Islet precursor cell (in vitro differentiated cells): ENCODE measurements at places on chromosomes 2 and 18.

DNA sequence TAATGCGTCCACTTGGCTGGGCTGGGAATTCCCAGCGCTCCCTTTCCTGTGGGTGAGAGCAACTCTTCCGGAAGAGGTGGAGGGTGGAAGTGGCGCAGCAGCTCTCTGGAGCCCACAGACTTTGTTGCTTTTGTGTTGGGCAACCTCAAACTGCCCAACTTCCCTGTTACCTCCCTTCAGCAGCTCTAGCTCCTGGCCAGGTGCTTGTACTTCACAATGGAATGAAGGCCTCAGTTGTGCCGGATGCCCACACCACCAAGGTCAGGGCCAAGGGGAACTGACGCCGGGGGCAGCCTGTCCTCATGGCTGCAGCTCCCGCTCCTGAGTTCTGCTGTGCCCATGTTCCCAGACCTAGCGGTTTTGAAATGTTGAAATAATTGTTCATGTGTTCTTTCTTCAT, 322.9 kb downstream of the GALR1 start:
- no peak for DNase-seq

DNA sequence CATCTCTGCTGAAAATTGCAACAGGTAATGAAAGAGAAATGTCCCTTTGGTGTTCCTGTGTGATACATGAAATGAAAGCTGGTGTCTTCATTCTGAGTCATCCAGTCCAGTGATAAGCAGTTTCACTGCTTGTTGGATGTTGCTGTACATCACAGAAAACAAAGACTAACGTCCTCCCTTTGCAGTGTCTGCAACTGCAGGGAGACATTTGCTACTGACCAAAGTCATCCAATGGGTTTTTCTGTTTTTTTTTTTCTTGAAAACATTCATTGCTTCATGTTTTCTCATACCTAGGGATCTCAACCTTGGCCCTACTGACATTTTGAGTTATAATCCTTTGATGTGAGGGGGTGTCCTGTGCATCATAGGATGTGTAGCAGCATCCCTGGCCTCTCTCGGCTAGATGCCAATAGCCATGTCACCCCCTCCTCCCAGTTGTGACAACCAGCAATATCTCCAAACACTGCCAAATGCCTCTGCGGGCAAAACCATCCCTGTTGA, 63.6 kb upstream of the FZD5 start:
- DNase-seq, result no peak

- peak; percentile 64 for DNase-seq
Measured at GRCh38 chr2:48315896-48316194, 214.1 kb upstream of the STON1 start.

GRCh38 chr2:196244516-196244915, 73.1 kb upstream of the STK17B start:
- no peak for DNase-seq

DNA sequence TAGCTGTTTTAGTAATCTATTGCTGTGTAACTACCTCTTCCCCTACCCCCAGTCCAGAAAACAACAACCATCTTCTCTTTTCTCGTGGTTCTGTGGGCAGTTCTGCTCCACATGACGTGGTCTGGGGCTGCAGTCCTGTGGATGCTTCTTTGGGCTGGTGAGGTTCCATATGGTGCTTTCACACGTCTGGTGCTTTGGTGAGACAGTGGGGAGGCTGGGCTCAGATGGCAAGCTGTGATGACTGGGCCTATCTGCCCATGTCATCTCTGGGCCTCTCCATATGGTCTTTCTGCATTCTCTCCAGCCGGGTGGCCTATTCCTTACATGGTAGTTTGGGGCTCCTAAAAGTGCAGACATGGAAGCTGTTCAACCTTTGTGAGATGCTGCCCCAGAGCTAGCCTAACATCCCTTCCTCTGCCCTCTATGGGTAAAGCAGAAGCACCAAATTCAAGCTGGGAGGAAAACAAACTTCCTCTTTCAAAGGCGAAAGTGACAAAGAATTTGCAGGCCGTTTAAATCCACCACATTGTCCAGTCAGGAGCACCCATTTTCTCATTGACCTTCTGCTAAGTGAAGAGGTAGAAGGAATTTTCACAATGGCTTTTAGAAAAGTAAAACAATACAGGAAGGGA, 68.3 kb upstream of the IL1R1 start:
- DNase-seq, result no peak

- no peak for DNase-seq
Measured at GRCh38 chr2:83630351-83630750, 828.7 kb downstream of the SUCLG1 start.

GRCh38 chr2:67516899-67517530, 119.9 kb downstream of the ETAA1 start:
- DNase-seq, result no peak

DNA sequence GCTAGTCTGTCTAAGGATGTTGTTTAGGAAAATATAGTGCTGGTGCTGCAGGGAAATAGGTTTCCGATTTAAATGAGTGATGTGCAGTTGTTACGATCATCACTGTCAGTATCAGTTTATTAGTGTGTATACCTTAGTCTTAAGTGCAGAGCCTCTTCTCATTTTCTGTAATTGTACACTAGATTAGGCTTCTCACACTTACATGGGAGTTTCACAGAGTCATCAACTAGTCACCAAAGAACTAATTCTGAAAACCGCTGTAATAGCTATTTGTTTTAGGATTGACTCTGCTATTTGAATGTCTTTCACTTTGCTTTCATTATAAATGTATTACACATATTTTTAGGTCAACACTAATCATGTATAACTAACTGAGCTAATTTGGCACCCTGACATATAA, 99.8 kb upstream of the ZEB2 start:
- DNase-seq, result no peak

GRCh38 chr2:231334981-231335380, 60.5 kb upstream of the B3GNT7 start:
- DNase-seq, result no peak

- no peak for DNase-seq
Measured at GRCh38 chr18:31281437-31281836, 36.5 kb upstream of the DSG1 start.

- DNase-seq, result no peak
Measured at GRCh38 chr2:176284461-176285049, 15.3 kb downstream of the MTX2 start.

DNA sequence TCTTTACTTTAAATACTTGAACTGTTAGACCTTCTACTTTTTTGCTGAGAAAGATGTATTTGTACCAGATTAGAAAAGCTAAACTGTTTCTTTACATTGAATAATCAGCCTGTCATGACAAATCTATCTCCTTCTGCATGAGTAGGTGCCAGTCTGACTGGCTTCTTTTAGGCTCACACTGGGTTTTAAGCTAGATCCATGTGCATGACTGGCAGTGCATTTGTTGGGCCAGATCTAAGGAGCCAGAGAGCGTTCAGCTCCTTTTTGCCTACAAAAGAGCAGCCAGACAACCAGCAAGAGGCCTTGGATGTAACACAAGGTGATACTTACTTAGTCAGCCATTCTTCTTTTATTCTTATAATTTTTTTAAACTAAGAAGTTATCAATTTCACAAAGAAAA, 82.0 kb upstream of the OTX1 start:
- no peak for DNase-seq

GRCh38 chr2:128091726-128092080, 703 bp downstream of the UGGT1 start:
- no peak for DNase-seq

GRCh38 chr2:84532291-84532690, 16.0 kb downstream of the DNAH6 start:
- no peak for DNase-seq

- no peak for DNase-seq
Measured at GRCh38 chr18:40566510-40566844, 1388.6 kb upstream of the PIK3C3 start.

GRCh38 chr2:174014011-174014698, 49.0 kb upstream of the SP3 start:
- no peak for DNase-seq
